ENCODE measurements at places on chromosomes 5 and 9.

DNA sequence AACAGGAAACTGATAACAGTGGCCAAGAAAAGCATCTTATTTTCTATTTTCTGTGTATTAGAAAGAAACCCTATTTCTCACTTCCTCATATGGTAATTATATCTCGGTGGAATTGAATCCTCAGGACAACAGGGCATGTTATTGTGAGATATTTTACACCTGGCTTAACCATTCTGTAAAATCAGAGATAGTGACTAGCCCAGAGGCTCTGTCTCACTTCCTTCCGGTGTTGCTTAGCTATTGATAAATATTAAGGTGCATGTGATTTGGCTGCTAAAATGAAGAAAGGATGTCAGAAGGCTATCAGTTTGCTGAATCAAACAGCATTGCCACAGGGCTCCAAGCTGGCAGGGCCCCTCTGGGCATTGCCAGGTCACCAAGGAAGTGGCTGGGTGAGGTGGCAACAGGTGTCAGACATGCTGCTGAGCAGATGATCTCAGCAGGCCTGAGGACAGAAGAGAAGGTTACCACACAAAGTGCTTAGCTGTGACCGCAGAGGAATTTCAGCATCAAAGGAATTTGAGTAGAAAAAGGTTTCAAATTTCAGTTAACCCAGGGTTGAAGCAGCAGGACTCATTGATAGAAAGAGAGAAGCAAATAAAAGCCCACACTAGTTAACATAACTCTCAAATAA lies 330.7 kb downstream of the PDE4D start:
- no peak for DNase-seq

DNA sequence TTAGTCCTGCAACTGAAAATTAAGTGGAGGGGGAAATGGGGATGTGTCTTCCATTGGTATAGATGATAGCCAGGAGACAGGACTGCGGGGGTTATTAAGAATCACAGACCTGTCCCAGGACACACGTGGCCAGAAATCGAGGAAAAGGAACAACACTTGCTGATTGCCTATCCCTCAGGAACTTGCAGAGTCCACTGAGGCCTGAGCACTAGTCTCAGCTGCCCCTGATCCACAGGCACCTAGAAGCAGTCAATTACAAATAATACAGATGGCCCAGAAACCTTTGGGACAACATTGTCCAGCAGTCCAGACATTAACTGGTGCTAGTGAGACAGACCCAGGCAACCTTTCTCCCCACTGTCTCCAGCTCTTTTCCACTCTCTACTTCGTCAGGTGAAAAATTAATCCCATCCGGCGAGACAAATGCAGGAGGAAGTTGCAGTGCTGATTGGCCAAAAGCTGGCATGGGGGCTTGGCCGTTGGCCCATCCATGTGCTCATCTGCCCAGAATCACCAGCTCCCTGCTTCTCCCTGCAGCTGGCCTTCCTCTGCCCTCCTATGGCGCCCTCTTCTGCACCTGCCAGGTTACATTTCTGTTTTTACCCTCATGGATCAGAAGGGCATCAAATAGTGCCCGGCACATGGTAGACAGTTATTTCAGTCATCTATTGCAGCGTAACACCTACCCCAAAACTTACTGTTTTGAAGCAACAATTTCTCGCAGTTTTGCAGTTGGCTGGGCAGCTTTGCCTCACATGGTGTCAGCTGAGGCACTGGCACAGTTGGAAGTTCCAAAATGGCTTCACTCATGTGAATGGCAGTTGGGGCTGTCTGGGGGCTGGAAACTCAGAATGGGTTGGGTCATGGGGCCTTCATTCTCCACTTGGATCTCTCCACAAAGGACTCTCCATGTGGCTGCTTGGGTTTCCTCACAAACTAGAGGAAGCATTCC lies 3.6 kb upstream of the B4GALT1 start:
- no peak for DNase-seq

- DNase-seq: peak; percentile 68
Measured at GRCh38 chr5:133930061-133930812, 38.2 kb downstream of the C5orf15 start.

- DNase-seq: no peak
Measured at GRCh38 chr5:58317808-58318207, 142.1 kb downstream of the PLK2 start.

- DNase-seq: no peak
Measured at GRCh38 chr9:6978591-6978990, 220.8 kb downstream of the KDM4C start.

DNA sequence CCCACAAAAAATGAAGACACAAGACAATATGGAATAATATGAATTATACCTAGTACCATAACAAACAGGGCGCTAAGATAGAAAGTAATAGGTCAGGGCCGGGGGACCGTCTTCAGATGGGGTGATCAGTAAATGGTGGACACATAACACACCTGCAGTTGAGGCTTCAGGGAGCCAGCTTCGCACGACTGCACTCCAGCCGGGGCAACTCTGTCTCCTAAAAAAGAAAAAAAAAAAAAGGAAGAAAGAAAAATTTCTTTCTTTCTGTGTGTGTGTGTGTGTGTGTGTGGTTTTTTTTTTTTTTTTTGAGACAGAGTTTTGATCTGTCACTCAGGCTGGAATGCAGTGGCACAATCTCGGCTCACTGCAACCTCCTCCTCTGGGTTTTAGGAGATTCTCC lies 75.0 kb upstream of the HSPA9 start:
- no peak for DNase-seq

DNA sequence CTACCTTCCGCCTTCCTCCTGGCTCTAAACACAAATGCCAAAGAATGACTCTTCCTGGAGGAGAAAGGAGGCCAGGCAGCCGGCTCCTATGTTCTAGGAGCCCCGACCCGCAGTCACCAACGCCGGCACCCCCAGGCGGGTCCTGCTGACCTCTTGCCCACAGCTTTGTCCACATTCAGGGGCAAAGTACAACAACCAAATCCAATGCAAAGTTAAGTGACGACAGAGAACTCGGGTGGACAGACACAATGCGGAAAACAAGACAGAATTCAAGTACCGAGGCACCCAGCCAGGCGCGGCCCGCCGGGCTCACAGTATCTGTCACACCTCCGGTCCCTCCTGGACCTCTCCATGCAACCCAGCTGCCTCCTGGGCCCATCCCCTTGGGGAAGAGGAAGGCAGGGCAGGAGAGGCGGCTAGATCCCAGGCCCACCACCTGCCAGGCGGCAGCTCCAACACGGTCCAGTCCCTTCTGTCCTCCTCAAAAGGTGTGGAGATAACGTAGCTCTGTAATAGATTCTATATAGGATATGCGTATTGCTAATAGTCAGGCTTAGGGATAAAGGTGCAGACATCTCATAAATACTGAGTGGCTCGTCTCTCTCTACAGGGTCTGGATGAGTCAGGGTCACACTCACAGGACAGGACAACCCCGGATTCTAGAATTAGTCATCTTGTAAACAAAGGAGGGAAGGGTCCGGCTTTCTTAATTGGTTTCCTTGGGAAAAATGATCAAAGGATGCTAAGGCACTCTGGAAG lies 46.9 kb upstream of the UBAC1 start:
- DNase-seq: peak; percentile 34

- peak; percentile 20 for DNase-seq
Measured at GRCh38 chr5:13659391-13659790, 285.1 kb downstream of the DNAH5 start.

GRCh38 chr5:154421868-154422267 lies 23.9 kb upstream of the SAP30L start:
- peak; percentile 25 for DNase-seq

GRCh38 chr9:112051812-112052211 lies 123.3 kb downstream of the SUSD1 start:
- peak; percentile 76 for DNase-seq

DNA sequence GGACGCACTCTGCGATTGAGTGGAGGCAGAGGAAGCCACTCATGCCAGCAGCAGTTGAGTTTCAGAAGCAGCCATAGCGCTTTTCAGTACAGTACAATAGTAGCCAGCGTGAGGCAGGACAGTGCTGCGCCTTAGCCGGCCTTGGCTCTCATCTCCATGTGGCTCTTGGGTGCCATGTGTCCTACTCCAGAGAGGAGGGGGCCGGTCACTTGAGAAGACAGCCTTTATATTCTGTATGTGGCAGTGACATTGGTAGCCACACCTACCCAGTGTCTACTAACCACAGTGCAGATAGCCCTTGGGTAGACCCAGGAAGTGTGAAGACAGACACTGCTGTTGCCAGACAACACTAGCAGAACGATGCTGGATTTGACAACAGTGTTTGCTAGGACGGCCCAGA lies 42.3 kb downstream of the FAM78A start:
- DNase-seq: no peak

DNA sequence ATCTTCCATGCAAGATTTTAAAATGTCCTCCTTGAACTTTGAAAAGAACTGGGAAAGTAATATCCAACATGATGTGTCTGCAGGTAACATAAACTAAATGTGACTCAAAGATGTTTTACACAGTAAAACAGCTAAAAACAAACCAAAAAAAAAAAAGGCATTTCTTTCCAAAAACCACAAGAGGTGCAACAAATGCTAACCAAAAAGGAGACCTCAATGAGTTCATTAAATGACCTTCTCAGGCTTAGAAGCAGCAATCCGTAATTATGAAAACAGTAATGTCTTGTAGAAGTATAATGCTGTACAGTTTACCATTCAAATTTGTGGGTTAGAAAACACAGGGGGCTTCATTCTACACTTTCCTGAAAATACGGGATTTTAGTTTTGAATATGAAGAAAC lies 2.5 kb downstream of the RNF145 start:
- no peak for DNase-seq

DNA sequence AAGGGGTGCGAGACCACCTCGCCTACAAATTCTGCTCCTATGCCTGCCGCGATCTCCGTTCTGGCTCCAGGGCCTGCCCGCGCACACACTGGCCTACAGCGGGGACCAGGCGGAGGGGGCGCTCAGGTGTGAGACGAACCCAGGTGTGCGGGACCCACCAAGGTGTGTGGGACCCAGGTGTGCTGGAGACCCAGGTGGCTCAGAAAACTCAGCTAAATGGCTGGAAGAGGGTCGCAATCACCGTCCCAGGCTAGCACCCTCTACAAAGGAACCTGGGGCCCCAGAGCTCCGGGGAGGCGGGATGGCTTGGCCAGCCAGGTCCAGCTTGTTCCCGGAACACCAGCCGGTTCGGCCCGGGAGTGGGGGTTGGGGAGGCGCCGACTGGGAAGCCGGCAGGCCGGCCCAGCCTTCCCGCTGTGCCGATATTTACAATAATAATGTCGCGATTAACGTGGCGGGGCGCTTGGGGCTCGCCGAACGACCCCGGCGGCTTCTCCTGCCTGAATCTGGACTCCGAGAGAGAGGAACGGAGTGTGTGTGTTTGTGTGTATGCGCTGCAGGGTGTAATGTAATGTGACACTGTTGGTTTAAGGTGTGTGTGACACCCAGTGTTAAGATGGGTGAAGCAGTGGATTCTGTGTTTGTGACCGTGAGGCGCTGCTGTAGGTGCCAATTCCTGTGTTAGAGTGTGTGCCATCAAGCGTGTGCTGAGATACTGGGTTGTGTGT lies 1.4 kb downstream of the PCDH1 start:
- no peak for DNase-seq

DNA sequence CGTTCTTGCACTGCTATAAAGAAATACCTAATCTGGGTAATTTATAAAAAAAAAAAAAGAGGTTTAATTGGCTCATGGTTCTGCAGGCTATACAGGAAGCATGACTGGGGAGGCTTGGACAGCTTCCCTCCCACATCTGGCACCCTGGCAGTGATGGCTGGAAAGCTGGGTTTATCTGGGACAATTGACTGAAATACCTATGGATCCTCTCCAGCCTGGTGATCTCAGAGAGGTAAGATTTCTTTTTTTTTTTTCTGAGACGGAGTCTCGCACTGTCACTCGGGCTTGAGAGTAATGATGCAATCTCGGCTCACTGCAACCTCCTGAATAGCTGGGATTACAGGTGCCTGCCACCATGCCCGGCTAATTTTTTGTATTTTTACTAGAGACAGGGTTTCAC lies 22.7 kb upstream of the UGCG start:
- no peak for DNase-seq

- DNase-seq: no peak
Measured at GRCh38 chr5:151534350-151534749, 56.8 kb downstream of the FAT2 start.

DNA sequence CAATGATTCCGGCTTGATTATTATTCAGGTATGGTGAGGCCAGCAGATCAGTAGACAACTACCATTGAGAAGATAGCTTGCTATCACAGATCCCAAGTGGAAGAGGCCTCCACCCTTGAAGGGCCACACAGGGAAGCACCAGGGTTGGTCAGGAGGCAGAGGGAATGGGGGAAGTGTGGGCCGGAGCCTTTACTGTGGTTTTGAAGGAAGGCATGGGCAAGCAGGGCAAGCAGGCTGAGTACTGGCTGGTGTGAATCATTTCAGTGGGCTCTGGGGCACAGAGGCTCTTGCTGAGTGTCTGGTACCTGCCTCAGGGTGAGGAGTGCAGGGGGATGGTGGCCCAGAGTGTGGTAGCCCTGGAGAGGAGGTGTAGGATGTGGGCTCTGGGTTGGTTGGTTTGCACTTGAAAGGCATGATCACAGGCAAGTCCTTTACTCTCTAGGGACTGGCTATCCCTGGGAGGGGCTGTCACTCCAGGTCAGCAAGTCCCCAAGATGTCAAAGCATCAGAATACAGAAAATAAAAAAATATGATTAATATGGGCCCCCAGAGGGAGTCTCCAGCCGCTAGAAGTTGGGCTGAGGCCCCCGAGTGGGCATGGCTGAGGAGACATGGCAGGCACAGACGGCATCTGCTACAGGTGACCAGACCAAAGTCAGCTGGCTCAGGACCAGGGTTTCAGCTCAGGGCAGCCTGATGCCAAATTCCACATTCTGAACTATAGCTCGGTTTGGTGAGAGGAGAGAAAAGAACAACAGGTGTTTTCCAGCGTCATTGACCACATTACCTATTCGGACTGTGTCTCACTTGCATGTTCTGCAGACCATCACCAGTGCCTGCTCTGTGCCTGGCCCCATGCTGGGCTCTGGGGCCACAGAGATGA lies 9.7 kb upstream of the SUSD3 start:
- DNase-seq: no peak

GRCh38 chr5:125484272-125484741 lies 737.9 kb upstream of the ZNF608 start:
- DNase-seq: peak; percentile 69

- DNase-seq: no peak
Measured at GRCh38 chr5:150661821-150662596, 958 bp downstream of the MYOZ3 start.

GRCh38 chr9:16612627-16613026 lies 257.8 kb downstream of the BNC2 start:
- no peak for DNase-seq

- DNase-seq: no peak
Measured at GRCh38 chr5:173298213-173298926, 29.8 kb downstream of the STC2 start.
